ENCODE measurements at places on chromosomes 3 and 15. TPM values are rescaled to one million over a fixed set of nuclear protein-coding genes. Genes with fewer than 3 reads are reported as not detected.

The AHSG gene
- not detected for total RNA-seq

The GABRR3 gene
- not detected for total RNA-seq

The UBA7 gene
- 32.1 TPM for total RNA-seq

The PRKCD gene
- 7.7 TPM for total RNA-seq

The AGBL1 gene
- not detected for total RNA-seq

The FAM107A gene
- under 0.01 TPM for total RNA-seq

The IL17RB gene
- 0.35 TPM for total RNA-seq

The CLDN11 gene
- total RNA-seq, result 280 TPM

The DNAH12 gene
- total RNA-seq, result under 0.01 TPM

The ITGB5 gene
- total RNA-seq, result 339 TPM

The MUC20 gene
- total RNA-seq, result not detected

The CLSTN2 gene
- total RNA-seq, result 0.82 TPM

The TRIM42 gene
- not detected for total RNA-seq

The ADAMTS9 gene
- total RNA-seq, result 6.3 TPM

The IQCH gene
- total RNA-seq, result 1.3 TPM

The CIB2 gene
- 1.4 TPM for total RNA-seq

The CRABP1 gene
- not detected for total RNA-seq

The XCR1 gene
- total RNA-seq, result 0.23 TPM

The CCR3 gene
- 0.94 TPM for total RNA-seq

The HYAL1 gene
- 0.60 TPM for total RNA-seq

The NUSAP1 gene
- total RNA-seq, result 3.6 TPM

The CLDN16 gene
- total RNA-seq, result not detected

The BMF gene
- total RNA-seq, result 4.1 TPM

The LSAMP gene
- 4.1 TPM for total RNA-seq

The CORO2B gene
- total RNA-seq, result 11.2 TPM

The TMC3 gene
- total RNA-seq, result not detected

The CCNB2 gene
- total RNA-seq, result 10.1 TPM

The THSD4 gene
- 13.7 TPM for total RNA-seq

The KLF15 gene
- 2.6 TPM for total RNA-seq

The SPATA12 gene
- total RNA-seq, result under 0.01 TPM

The TMPRSS7 gene
- not detected for total RNA-seq

The B3GNT5 gene
- total RNA-seq, result 1.4 TPM

The MUC13 gene
- total RNA-seq, result not detected
